ENCODE measurements at places on chromosomes 1 and 21.

- DNase-seq, result no peak
Observed at GRCh38 chr1:175758601-175759000, 15.2 kb upstream of the TNR start.

- DNase-seq, result peak; percentile 53
Observed at GRCh38 chr1:100463791-100464424, 74.0 kb upstream of the GPR88 start.

GRCh38 chr1:53334312-53334711, 6.4 kb upstream of the LRP8 start:
- no peak for DNase-seq

- DNase-seq, result no peak
Observed at GRCh38 chr1:1088801-1089680, 14.9 kb upstream of the RNF223 start.

DNA sequence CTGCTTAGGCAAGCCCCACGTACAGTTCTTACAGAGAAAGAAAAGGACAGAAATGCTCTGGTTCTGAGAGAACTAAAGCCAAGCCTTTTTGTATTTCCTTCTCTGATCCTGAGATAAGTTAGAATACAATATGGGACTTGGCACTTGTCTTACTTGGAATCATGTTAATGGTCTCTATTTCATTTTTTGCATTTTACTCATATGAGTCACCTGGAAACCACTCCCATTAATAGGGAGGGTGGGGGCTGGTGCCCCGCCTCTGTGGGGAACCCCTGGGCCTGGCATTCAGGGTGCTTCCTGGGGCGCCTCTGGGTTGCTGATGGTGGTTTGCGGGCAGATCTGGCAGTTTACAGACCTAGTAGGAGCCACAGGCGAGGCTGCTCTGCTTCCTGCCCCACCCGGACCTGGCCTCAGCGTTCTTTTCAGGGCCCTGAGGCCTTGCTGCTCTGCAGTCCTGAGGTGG, 26.7 kb downstream of the TSPAN2 start:
- peak; percentile 78 for DNase-seq

- DNase-seq, result no peak
Observed at GRCh38 chr1:56844545-56845136, 10.0 kb upstream of the C8A start.

- no peak for DNase-seq
Observed at GRCh38 chr1:63112155-63112900, 210.0 kb upstream of the FOXD3 start.

DNA sequence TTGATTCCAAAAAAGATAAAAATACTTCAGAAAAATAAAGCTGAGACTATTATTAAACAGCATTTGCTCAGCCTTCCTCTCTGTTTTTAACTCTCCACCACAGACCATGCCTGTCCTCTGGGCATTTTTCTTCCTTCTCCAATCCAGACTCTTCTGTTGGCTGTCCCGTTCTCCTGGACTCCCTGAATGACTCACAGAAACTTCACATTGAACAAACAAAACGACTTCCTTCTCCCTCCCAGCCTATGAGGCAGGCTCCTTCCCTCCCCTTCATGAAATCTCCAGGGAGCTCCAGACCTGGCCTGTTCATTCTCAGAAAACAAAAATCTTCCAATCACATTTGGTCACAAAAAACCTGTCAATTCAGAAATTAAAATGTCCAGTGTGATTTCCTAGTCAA, 421.3 kb downstream of the NPHP4 start:
- DNase-seq, result no peak

DNA sequence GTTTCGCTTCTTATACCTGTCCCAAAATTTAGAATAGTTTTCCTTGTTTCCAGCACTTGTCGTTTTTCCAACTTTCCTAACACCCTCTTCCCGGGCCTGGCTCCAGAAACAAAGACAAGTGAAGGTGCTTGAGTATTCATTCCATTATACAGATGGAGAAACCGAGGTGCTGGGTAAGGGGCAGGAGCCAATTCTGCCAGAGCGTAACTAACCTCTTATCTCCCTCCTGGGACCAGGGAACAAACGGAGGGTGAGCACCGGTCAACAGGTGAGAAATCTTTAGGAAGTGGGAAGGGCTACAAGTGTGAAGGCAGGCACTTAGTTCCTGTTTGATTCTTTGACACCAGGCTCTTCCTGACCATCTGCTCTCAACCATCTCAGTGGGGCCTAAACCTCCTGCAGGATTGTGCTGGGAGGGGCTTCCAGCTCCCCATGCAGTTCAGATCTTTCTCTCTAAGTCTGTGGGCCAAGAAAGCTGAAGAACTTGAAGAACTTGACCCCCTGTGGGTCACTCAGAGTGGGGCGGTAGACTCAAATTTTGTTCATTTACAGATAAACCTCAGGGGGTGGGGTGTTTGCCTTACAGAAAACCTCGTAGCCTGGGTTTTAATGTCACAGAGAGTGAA, 8.7 kb downstream of the PLXNA2 start:
- DNase-seq, result no peak
